ENCODE measurements at places on chromosomes 1 and 21.
A peak's percentile ranks its signal among the peaks of the same experiment; 100 is the strongest.

DNA sequence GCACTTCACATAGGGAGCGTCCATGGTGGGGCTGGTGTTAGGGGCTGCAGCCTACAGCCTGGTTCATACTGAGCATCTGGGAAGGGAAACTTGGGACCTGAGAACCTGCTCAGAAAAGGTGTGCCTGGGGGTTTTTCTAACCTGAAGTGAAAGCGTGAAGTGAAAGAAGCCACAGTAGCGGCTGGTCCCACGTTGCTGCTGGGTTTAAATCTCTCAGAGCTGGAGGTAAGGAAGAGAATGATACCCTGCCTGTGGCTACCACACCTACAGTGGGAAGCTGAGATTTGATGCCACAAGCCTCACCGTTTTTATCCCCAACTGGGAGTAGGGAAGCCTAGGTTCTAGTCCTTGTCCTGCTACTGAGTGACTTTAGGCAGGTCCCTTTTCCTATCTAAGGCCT is 21.0 kb upstream of the FUCA1 start:
- DNase-seq = no peak

GRCh38 chr1:177360791-177361190 is 190.0 kb downstream of the BRINP2 start:
- DNase-seq = no peak

DNA sequence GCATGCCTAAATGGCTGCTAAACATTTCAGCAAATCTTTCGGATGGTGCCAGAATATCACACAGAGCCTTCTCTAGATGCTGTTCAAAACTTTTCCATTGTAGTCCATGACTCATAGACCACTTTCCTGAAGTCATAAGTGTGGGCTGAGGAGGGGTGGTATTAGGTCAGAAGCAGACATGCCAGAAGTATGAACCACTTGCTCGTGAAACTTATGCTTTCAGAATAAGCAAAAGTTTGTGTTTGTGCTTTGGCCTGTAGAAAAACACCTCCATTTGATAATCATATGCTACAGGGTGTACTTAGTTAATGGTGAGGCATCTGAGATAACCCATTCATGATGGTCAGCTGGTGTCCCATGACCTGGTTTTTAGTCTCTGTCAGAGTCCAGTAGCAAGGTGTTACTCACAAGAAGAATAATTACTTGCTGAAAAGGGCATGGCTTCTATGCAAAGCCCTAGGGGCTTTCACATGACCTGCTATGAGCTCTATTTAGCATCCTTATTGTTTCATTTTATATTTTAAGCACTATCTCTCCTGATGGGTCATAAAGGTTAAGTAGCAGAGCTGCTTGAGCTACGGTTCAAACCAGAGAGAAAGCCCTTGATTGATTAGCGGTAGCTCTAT is 183.1 kb upstream of the IVNS1ABP start:
- no peak for DNase-seq

DNA sequence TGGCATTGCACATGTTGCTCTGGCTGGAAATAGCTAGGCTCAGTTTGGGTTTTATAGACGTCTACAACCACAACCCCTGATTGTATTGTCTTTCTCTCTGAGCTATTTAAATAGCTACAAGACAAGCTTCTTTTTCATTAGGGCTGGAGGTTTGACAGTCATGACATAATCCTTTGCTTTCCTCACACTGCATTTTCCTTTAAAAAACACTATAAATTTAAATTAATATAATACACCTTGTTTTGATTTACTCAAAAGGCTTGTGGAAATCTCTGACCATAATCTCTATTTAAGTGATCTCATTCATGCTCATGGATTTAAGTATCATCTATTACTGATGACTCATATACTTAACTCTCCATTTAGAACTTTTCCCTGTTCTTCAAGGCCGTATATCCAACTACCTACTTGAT is 50.4 kb upstream of the PTGFR start:
- DNase-seq = no peak

- DNase-seq = peak; percentile 23
Measured at GRCh38 chr1:161379071-161379470, 11.4 kb upstream of the CFAP126 start.
